ENCODE measurements at places on chromosomes 6 and 20. TPM values are rescaled to one million over a fixed set of nuclear protein-coding genes. Genes with fewer than 3 reads are reported as not detected.

The AIF1 gene
- 109 TPM for total RNA-seq

DNA sequence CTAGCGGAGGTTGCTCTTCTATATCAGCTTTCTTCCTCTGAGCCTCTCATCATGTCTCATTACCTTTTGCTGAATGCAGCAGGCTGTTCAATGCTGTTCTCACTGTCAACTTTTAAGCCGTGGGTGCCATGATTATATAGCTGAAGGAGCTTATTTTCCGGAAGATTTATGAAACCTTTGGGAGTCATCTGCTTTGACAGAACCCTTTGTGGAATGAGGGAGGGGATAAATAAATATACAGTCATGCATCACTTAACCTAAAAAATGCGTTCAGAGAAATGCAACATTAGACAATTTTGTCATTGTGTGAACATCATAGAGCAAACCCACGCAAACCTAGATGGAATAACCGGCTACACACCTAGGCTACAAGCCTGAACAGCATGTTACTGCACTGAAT, 102.2 kb upstream of the AKAP12 start:
- no peak for DNase-seq

GRCh38 chr20:24273251-24273650, 196.2 kb upstream of the SYNDIG1 start:
- no peak for DNase-seq

DNA sequence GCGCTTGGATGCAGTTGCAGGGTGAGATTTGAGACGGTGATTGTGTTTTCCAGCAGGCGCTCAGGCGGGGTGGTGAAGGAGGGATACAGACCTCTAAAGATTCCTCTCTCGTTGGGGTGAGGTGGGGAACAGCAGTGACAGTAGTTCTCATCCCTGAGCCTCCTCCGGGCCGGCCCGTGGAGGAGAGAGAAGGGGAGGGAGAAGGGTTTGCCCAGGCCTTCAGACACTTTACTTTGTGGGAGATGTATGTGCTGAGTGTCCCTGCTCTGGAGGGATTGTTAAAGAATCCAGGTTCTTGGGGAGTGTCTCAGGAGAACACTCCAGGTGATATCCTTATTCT, 41.0 kb downstream of the PSMB9 start:
- DNase-seq: no peak

DNA sequence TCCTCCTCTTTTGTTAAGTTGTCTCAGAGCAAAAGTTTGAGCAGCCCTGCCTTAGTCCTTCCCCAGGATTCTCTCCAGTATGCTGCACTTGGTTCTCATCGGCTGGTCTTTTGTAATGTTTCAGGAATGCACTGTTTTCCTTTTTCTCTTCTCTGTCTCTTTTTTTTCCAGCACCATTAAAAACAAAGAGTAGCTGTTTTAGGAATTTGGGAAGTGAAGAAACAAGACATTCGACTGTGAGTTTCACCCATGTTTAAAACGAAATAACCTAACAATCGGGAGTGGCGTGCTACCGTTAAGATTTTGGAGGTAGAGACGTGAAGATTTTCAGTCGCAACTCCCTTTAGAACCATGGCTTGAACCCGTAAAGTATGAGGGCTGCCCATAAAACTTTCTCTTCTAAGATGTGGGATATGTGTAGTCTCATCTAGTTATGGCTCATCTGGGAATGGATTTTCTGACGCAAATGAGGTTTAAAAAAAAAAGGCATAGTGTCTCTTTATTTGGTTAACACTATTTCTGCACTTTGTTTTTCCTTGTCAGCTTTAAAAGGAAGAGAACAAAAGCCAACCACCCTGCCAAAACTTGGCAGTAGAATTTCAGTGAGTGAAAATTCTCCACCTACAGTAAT, 35.9 kb upstream of the RAB23 start:
- DNase-seq: no peak
